Coronary artery (tissue), 2 donors: ENCODE measurements at places on chromosomes 12 and 14.

DNA sequence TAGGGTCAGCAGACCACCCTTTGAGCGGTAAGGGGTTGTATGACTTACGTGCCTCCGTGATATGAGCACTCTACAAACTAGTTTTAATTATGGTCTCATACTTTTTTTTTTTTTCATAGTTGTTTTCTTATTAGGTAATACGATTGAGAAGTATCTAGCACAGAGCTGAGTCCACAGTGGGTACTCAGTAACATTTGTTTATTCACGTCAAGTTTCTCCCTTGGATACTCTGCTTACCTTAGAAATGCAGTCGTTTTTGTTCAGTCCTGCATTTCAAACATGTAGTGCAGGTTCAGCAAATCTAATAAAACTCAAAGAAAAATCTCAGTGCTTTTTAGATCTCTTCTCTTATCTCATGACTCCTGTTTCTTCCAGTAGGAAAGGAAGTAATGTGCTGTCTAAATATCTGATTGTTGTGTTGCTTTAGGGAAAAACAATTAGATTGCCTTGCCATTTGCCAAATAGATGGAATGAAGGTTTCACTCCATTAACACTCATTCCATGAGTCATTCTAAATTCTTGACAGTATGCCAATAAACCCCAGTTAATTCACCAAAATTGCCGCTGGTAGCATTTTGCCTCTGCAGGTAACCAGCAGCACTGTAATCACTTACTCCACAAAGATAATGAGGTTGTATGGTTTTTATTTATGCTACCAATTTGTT, 118.9 kb downstream of the PTCSC3 start:
- DNase-seq: no peak

GRCh38 chr14:95128140-95128539, 29.2 kb downstream of the DICER1 start:
- DNase-seq: no peak

- DNase-seq: no peak
Observed at GRCh38 chr12:19410211-19410610, 29.1 kb upstream of the AEBP2 start.

DNA sequence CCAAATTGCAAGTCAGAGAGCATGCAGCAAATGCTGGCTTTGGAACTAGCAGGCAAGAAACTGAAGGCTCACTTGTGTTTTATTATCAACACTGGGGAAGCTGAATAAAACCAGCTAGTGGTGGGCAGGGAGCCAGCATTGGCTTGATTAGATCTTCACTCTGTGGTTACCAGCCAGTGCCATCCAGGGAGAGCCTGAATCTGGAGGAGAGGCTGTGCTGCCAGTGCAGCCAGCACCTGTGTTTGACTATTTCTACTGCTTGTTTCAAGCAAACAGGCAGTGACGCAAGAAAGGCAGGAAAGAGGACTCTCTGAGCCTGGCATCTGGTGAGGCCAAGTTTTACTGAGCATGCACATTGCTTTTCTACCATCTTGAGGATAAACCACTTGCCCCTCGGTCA, 247.0 kb downstream of the PHLDA1 start:
- DNase-seq: no peak

GRCh38 chr14:74541225-74541624, 47.7 kb downstream of the ISCA2 start:
- DNase-seq: no peak

- no peak for DNase-seq
Observed at GRCh38 chr14:70885343-70886022, 21.8 kb upstream of the PCNX1 start.

- no peak for DNase-seq
Observed at GRCh38 chr12:82627799-82628198, 58.9 kb upstream of the TMTC2 start.

GRCh38 chr12:77382096-77382742, 316.9 kb upstream of the E2F7 start:
- DNase-seq: no peak

DNA sequence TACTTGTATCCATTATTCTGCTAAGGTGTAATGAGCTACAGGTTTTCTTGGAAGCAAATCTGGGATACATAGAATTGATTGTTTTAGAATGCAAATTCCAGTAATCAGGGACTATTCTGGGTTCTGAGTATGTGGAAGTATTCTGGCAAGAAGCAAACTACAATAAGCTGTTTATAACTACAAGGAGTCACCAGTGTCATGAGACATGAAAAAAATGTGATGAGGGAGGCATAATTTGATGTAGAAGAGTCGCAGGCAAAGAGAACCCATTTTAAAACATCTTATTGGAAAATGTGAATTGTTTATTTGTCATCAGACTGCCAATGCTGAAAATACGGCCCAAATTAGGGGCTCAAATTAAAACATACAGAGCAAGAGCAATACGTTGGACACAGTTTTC, 321.8 kb upstream of the E2F7 start:
- no peak for DNase-seq

DNA sequence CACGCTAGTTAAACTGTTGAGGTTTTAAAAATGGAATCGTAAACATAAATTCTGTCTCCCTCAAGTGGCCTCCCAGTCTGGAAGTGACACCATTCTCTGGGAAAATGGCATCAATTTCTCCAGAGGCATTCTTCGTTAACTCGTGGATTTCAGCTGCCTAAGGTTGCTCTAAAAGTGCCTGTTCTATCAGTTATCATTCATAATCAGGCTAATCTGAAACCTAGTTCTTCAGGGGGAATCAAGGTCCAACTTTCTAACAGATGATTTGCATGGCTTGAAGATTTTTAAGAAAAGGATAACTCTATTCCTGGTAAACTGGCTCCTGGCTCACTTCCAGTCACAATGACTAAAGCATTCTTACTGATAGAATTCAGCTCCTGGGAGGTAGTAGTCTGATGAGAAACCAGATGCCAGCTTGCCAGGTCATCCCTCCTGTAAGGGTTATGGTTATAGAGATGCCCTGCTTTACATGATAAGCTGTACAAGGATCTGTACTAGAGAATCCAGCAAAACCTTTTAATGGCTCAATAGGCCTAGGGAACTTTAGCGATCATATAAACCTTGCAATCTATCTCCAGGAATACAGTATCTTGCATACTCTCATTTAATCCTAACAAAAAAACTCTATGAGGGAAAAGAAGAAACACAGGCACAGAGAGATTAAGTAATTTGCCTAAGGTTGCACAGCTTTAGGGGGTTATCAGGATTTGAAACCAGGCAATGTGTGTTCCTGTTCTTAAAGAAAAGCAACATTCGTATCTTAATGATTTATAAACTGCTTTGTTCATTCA, 1.5 kb downstream of the L3HYPDH start:
- DNase-seq: no peak

DNA sequence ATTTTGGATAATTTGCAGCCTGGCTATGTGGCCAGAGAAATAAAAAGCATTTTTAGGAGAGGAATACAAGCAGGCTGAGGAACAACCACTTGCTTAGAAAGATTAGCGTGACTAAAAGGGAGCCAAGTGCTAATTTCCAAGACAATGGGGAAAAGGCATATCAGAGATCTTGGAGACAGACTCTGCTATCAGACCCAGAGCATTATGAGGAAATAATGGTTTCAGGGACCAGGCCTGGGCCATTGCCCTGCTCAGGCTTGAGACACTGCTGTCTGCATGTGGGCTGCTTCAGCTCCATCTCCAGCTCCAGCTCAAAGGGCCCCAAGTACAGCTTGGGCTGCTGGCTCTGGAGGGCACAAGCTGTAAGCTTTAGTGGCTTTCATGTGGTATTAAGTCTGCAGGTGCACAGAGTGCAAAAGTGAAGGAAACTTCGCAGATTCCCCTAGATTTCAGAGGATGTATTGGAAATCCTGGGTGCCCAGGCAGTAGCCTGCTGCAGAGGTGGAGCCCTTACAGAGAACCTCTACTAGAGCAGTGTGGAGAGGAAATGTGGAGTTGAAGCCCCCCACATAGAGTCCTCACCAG, 449.2 kb downstream of the ZFP36L1 start:
- DNase-seq: no peak

- peak; percentile 79 for DNase-seq
Observed at GRCh38 chr12:121499929-121500793, 80.7 kb downstream of the KDM2B start.

DNA sequence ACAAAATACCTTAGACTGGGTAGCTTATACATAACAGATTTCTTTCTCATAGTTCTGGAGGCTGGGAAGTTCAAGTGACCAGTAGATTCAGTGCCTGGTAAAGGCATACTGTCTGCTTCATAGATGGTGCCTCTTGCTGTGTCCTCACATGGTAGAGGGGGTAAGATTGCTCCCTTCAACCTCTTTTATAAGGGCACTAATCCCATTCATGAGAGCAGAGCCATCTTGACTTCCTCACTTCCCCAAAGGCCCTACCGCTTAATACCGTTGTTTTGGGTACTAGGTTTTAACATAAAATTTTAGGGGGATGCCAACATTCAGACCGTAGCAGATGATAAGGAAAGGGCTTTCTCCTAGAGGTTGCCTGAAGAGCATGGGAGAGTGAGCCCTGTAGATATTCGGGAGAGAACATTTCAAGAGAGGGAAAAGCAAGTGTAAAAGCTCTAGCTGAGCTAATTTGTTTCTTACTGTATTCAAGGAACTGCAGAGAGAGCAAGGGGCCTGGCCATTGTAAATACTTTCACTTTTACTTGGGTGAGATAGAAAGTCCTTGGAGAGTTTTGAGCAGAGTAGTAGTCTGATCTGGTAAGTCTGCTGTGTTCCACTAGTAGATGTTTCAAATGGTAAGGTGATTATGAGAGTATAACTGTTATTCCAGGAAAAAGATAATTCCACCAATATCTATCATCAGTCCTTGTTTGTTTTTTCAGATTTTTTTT, 27.3 kb downstream of the FRS2 start:
- no peak for DNase-seq

DNA sequence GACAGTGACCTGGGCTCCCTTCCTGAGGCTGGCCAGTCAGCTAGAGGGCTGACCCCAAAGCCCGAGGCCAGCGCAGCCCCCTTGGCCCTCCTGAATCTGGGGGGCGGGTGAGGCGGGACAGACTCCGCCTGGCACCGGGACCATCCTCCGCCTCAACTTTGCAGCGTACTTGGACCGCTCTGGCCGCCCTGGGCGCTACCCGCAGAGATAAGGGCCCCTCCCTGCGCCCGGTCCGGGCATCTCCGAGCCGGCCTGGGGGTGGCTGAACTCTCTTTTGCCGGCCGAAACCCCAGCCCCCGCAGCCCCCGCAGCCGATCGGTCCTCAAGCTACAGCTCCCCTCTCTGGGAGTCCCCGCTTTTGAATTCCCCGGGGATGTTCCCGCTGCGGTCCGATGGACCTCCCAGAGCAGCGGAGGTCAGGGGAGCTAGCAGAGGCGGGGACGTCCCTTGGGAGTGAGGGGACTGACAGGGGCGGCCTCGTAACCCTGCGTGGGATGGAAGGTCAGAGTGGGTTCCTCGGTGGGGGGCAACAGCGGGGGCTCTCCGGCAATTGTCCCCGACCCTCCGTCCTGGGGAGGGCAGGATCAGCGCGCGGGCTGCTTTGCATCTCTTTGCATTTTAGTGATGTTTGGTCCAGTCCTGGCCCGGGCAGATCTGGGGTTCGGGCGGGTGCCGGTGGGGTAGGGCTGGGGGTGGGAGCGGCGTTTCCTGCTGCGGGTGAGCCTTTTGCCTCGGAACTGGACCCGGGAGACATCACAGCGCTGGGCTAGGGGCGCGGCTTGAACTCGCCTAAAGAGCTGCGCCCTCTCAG, at the start of gene CRIP1:
Gene CRIP1, plus strand, starts transcription at position 724 of the 811 bp plus-strand sequence. CDS start 374 bp downstream, outside the sequence.
- DNase-seq: no peak

- no peak for DNase-seq
Observed at GRCh38 chr12:93713800-93714199, 36.6 kb downstream of the CRADD start.

DNA sequence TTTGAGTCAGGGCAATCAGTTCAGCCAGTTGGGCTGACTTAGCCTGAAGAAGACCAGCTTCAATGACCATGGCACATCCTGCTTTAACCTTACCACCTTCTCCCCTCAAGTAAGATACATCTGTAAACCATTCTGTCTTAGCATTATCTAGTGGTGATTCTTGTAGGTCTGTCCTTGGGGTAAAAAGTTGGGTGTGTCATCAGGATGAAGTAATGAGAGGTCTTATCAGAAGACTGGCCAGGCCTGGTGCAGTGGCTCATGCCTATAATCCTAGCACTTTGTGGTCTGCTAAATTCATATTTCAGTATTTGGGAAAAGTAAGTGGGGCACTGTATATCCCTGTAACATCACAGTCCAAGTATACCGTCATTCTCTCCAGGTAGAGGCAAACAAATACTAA, 19.1 kb downstream of the SINHCAF start:
- no peak for DNase-seq

- no peak for DNase-seq
Observed at GRCh38 chr14:56131004-56131864, 13.0 kb downstream of the PELI2 start.

DNA sequence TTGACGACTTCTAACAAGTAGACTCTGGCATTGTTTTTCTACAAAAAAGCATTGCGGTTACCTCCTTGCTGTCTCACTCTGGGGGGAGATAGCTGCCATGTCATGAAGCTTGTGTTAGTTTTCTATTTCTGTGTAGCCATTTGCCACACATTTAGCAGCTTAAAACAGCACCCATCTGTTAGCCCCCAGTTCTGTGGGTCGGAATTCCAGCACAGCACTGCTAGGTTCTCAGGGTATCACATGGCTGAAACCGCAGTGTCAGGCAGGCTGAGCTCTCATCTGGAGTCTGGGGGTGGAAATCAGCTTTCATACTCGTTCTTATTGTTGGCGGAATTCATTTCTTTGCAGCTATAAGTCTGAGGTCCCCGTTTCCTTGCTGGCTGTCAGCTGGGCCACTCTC, 19.9 kb upstream of the STXBP6 start:
- DNase-seq: no peak

- DNase-seq: no peak
Observed at GRCh38 chr14:67517083-67517482, 16.0 kb upstream of the PLEKHH1 start.

DNA sequence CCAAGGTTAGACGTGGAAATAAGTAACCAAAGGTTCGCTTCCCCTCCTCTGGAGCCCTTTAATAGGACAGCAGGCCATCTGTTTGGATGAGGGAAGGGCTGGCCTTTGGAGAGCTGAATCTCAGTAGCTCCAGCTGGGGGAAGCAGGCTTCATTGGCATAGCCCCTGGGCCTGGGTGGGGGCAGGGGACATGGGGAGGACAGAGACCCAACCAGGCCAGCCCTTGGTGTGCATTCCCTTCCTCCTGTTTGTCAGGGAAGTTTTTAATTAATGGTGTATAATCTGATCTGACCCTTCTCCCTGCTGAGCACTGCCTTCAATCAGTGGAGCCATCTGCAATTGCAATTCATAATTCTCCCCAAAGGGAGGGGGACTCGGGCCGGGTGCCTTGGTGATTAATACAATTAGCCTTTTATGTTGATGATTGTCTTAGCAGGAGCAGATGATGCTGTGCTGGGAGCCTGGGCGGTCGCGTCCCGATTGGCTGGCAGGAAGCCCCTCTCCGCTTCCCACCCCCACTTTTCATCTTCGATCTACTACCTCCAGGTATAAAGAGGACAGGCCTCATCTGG, 6.4 kb downstream of the AQP6 start:
- no peak for DNase-seq
